ENCODE measurements at places on chromosomes 16 and 17.
A peak's percentile ranks its signal among the peaks of the same experiment; 100 is the strongest.

DNA sequence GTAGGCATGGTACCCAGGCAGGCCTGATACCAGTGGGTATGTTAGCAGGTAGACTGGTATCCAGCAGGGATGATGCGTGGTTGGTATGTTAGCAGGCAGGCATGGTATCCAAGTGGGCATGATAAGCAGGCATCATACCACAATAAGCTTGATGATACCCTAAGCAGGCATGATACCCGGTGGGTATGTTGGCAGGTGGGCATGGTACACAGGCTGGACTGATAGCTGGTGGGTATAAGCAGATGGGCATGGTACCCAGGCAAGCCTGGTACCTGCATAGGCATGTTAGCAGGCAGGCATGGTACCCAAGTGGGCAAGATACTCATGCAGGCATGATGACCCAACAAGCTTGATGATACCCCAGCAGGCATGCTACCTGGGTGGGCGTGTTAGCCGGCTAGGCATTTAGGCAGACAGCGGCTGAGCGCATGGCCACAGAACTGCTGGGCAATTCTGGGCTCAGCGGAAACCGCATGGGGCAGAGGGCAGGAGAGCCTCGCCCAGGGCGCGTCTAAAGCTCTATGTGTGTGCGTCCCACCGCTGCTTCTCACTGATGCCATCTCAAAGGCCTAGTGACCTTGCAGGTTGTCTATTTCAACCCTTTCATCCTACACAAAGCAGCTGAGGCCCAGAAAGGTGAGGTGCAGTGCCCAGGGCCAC is 2.3 kb downstream of the SGSH start:
- DNase-seq = no peak

DNA sequence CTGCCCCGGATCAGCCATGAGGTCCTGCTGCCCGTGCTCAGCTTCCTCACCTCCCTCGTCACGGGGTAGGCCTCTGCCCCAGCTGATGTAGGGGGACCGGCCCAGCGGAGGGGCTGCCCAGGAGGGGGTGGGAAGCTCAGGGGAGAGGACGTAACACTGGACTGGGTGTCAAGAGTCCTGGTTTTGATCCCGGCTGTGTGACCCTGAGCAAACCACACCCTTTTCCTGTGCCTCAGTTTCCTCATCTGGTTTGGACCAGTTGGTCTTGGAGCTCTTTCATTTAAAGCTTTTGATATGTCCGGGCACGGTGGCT is 6.6 kb downstream of the WDR81 start:
- no peak for DNase-seq

DNA sequence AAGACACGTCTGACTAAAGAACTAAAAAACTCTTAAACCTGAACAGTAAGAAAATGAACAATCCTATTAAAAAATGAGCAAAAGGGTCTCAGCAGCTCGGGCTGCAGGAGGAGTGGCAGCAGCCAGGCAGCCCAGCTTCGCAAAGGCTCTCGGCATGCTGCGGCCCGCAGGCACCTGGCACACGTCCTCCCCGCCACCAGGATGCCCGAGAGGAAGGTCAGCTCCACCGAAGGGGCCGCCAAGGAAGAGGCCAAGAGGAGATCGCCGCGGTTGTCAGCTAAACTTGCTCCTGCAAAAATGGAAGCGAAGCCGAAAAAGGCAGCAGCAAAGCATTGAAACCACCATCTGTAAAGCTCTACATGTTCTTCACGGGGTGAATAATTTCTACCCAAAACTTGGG is 173.5 kb downstream of the BCAS3 start:
- no peak for DNase-seq

DNA sequence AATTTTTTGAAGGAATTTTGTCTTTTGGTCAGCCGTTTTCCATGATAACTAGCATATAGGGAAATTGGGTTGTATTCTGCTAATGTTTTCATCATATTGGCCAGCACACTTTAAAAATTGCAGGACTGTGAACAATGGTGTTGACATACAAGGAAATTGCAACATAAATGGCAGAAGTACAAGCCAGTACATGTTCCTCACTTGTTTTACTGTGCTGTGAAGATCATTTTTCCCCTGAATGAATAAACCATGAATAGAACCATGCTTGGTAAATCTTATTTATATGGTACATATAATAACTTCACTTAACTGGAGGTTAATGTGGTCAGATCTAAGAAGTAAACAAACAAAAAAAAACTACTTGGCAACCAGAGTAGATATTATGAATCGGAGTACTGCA is 22.8 kb downstream of the OMG start:
- no peak for DNase-seq

- DNase-seq = no peak
Measured at GRCh38 chr17:9239793-9240658, 218.7 kb downstream of the NTN1 start.

DNA sequence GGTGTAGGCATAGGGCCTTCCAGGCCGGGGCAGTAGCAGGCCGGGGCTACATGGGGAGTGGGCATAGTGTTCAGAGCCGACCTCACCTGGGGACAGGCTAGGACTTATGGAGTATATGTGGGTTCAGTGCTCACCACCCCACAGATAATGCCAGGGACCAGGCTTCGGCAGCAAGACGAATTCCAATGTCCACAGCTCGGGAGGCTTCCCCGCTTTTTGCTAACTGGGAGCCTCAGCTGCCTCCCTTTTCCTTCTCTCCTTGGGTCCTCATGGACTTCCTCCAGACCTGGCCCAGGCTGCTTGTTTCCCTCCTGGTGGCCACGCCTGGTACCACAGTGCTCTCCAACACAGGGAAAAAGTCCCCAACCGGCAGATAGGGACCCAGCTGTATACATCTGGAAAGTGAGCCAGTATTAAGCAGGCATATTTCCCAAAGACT is 20.1 kb upstream of the SLC46A1 start:
- no peak for DNase-seq

DNA sequence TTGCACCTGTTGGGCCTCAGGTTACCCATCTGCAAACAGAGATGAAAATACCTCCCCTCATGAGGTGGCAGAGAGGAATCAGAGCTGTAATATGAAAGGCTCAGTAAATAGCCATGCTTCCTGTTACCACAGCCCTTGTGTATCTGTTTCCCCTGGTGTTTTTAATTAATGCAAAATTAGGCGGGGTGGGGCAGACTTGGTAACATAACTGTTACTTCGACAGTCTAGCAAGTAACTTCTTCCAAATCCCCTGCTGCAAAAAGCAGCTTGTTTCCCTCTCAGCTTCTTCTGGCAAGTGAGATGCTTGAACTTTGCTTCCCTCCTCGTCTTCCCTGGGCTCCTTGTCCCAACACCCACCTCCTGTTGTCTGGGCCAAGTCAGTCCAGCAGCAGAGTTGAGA is 381.5 kb downstream of the CPPED1 start:
- no peak for DNase-seq

DNA sequence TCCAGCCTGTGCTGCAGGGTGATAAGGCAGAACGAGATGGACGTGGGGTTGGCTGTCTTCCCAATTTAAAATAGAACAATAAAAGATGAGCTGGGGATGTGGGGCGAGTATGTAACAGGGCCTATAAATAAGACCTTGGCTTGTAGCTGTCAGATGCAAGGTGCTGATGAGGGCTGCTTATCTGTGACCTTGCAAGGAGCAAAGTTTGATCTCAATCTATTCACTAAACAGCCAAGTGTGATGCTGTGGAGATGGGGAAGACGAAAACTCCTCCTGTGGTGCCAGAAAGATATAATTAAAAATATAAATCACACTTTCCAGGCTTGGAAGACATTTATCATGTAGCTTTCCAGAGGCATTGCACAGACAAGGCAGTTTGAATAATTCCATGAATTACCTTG is 26.7 kb upstream of the TEX2 start:
- no peak for DNase-seq

GRCh38 chr17:41073676-41074075 is 8.0 kb upstream of the KRTAP2-4 start:
- DNase-seq = no peak

GRCh38 chr17:78498848-78499247 is 78.3 kb downstream of the DNAH17 start:
- no peak for DNase-seq

GRCh38 chr16:2969545-2970521 is 685 bp downstream of the PAQR4 start:
- DNase-seq = no peak

DNA sequence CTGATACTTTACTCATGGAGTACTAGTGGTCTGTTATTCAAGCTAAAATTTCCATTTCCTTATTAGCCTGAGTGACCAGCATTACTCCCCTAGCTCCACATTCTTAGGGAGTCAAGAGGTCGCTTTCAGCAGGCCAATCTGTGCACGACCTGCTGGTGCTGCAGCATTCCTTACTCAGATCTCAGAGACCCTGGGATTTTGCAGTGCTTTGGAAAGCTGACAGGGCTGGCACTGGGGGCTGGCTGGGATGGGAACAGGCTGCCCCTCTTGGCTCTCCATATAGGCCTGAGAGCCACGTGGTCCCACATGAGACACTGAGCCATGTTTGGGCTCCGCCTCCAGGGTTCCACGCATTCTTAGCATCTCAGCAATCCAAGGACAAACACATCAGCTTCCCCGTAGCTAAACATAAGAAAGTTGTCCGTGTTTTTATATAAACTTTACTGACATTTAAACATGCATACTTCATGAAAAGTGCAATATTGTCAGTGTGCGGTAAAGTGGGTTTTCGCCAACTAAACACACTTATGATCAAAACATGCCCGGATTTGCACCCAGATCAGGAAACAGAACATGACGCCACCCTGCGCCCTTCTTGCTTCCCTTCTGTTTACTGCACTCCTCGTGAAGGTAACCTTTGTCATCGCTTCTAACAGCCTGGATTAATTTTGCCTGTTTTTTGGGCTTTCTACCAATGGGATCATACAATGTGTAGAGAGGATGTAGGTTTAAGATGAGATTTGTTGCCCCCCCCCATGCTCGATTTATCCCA is 254.5 kb upstream of the CACNG5 start:
- no peak for DNase-seq

DNA sequence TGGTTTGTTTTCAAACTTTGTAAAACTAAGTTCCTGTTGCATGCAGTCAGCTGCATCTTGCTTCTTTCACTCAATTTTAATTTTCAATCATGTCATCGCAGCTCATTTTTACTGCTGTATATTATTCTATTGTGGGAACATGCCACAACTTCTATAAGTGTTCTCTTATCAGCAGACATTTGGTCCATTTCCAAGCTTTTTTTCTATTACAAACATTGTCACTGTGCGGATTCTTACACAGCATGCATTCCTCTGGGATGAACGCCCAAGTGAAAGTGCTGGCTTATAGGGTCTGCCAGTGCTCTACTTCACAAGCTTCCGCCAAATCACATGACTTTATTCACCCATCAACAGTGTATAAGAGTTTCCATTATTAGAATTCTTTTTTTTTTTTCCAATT is 22.7 kb downstream of the GINS3 start:
- DNase-seq = no peak

DNA sequence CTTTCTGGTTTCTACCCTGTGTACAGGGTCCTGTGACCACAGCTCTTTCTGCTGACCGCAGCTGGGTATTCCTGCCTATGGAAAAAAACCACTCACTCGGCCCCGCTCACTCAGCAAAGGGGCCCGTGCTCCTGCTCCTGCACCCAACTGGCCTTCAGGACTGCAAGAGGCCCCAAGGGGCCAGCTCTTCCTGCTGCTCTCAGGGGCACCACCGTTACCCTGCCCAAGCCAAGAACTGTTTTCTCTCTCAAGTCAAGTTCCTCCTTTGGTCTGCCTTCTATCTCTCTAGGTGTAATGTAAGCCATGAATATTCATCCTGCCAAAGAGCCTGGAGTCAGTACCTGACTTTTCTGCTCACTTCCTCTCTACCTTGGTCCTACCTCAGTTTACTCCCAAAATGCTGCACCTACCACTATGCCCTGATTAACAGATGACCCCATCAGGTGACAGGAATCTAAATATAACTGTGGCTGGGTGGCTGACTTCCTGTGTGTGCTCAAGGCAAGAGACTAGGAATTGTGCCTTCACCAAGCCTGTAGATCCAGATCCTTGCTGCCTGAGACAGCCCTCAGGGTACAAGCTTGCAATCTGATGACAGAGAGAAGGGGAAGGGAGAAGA is 20.4 kb upstream of the SCIMP start:
- DNase-seq = no peak

- no peak for DNase-seq
Measured at GRCh38 chr16:75062135-75062975, 54.2 kb downstream of the LDHD start.

DNA sequence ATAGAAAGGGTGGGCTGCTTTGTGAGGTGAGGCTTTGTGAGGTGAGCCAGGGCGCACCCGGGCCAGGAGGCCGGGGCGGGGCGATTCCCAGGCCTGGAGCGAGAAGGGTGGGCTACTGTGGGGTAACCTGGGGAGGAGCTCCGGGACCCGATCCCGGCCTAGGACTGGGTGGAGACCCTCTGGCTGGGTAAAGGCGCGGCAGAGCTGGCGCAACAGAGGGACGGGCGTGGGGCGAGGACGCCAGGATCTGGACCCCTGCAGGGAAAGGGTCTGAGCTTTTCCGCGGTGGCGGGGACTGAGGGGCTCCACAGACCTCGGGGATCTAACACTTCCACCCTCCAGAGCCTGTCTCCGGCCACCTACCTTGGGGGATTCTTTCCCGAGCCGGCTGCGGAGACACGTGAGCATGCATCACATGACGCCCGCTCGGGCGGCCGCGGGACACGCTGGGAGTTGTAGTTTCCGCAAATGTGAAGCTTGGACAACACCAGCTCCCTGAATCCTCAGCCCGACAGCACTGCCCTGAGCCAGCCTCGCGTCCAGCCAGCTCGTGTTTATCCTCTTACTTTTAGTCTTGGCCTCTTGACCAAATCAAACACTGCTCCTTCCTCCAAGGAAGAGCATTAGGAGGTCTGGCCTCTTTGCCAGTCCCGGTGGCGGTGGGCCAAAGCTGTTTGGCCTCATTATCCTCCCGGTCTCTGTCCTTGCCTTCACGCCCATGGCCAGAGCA is at the start of gene SLC38A7:
SLC38A7 (minus strand) TSS at position 417 of the 730 bp plus-strand sequence. CDS start 4,644 bp downstream, outside the sequence.
- DNase-seq = peak; percentile 27

- no peak for DNase-seq
Measured at GRCh38 chr17:32628271-32629044, 141.7 kb downstream of the CDK5R1 start.

GRCh38 chr16:89922477-89922883 is 662 bp upstream of the TUBB3 start:
- DNase-seq = no peak

DNA sequence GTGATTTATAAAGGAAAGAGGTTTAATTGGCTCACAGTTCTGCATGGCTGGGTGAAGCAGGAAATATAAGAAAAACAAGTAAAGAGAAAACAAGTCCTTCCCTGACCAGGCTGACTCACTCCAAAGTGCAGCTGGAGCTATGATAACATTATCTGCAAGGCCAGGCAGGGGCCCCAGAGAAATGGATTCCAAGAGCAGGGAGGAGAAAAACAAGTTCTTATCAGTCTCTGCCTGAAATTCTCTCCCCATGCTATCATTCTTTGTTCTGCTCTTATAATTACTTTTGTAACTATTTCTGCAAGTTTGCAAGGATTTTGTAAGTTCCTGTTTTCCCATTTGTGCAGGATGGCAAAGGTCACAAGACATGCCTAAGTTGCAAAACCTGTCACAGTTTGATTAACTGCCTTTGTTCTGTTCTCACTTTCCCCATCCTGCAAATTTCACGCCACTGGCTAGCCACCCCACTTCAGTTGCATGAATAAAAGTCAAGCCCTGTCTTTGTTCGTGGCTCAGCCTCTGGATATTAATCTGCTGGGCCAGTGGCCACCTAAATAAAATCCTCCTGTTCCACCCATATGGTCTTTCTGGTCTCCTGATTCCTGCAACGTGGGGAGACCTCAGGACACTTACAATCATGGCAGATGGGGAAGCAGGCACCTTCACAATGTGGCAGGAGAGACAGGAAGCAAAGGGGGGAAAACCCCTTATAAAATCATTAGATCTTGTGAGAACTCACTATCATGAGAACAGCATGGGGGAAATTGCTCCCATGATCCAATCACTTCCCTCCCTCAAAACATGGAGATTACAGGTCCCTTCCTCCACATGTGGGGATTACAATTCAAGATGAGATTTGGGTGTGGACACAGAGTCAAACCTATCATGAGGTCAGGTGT is 13.1 kb downstream of the ABCA9 start:
- DNase-seq = no peak

Measured in NCI-H510A (cell line).